ENCODE measurements at places on chromosomes 11 and 22.

DNA sequence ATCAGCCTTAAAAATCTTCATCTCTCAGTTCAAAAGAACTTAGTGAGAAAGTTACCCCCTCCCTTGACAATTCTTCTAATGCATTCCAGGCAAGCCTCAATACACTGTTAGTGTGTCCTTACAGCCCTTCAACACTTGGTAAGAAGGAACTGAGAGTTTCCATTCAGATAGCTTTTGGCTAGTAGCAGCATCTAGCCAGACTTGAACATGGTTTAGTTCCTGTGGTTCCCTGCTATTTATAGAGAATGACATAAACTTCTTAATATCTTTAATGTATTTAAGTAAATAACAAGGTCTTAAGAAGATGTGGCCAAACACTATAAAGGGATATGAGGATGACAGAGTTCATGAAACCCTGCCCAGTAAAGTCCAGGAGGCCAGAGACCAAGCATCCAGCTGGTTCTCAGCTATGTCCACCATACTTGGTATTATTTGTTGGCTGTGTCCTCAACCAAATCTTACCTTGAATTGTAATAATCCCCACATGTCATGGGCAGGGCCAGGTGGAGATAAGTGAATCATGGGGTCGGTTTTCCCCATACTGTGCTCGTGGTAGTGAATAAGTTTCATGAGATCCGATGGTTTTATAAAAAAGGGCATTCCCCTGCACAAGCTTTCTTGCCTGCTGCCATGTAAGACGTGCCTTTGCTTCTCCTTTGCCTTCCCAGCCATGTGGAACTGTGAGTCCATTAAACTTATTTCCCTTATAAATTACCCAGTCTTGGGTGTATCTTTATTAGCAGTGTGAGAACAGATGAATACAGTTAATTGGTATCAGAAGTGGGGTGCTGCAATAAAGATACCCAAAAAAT, 132.4 kb downstream of the LARGE1 start:
- DNase-seq, result no peak

DNA sequence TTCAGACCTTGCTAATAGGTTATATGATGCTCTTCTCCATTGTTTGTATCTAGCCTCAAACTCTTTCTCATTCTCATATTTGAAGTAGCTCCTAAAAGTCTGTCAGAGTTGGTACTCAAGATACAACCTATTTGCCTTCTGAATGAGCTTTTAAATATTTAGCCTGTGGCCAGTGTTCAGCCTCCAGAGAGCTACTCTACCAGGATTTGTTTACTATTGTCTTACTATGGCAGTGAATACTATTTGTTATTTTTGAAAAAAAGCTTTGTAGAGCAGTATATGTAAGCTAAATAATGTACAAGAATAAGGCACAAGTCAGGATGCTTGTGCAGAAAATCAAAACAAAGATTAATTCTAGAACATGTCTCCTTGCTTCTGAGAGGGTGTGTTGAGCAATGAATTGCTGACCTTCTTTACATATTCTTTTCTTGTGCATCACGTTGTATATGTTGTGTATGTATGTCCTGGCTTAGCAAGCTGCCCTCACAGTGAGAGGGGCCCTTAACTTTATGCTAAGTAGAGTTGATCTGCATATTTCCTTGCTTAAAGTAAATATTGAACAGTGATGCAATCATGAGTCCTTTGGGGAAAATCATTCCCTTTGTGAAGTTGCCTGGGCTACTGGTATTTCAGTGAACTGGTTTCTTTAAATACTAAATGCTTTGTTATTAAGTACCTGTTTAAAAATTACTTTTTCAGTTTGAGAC, 438.0 kb downstream of the LUZP2 start:
- DNase-seq, result no peak

DNA sequence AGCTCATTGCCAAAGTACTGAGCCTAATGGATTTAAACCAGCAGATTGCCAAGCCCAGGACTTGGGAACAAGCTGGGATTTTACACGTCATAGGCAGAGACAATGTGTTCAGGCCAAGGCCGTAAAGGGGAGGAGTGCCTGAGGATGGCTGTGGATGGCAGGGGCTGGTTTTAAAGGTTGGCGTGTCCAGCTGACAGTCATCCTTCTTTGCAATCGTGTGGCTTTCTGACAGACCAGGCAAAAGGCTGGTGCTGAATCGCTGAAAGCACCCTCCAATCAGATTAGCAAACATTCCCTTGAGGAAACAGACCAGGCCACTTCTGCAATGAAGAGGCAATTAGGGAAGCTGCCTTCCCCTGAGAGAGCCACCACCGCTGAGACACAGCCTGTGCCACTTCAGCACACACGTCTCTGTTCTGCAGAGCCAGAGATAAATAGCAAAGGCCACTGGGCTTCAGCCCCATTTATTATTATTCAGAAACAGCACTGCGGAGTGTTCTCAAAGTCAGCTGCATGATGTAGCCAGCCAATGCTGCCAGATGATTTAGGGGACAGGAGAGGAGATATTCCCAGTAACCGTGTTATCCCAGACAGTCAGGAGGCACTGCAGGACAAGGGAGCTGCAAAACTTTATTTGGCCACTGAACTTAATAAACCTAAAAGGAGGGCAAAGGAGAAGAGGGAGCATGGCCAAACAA, 54.2 kb upstream of the CSNK2A3 start:
- DNase-seq, result no peak

DNA sequence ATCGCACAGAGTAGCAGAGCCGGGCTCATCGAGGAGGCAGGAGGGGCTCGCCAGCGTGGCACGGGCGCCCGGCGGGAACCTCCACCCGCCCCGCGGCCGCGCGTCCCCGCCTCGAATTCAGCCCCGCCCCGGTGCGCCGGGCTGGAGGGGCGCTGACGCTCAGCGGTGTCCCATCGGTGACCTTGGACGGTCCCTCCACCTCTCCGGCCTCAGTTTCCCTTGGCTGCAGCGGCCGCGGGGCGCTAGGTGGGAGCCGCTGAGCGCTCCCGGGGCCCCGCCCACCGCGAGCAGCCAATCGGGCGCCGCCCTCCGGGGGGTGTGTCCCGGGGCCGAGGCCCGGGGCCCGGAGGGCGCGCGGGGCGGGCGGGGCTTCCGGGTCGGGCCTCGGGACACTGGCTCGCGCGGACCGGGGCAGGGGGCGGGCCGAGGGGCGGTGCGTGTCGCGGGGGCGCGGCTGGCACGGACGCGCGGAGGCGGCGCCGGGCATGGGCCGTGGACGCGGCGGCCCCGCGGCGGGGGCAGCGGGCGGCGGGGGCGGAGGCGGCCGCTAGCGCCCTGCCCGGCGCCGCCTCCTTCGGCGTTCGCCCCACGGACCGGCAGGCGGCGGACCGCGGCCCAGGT, at the start of gene PPARA:
TSS of gene PPARA (plus strand) at position 493 of the 621 bp plus-strand sequence. CDS start 47,858 bp downstream, outside the sequence.
- DNase-seq, result peak; percentile 96

DNA sequence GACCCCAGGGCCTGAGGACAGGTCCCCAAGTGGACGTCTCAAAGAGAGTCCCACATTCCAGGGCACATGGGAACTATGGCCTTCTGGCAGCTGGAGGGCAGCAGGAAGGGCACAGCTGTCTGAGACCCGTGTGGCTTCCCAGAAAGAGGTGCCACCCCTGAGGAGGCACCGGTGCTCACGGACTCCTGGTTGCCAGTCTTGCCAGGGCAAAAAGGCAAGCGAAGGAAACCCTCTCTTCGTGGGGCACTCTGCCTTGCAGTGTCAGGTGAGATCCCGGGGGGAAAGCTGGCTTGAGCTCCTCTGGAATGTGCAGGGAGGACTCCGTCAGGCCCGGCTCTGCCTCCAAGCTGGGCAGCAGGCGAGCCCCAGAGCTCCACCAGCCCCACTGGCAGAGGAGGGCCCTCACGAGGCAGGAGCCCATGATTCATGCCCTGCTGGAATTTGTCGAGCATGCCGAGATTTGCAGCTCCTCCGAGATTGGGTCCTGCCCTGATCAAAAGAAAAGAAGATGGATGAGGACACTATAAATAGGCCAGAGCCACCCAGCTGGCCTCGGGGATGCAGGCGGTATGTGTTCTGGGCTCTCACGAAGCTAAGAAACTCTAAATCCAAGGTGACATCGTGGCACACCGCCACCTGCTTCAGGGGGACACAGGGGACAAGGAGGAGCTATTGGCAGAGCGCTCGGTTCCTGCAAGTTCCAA, 9.9 kb upstream of the CELSR1 start:
- DNase-seq, result no peak

GRCh38 chr22:37610480-37611129, 2.0 kb downstream of the GGA1 start:
- DNase-seq, result no peak

DNA sequence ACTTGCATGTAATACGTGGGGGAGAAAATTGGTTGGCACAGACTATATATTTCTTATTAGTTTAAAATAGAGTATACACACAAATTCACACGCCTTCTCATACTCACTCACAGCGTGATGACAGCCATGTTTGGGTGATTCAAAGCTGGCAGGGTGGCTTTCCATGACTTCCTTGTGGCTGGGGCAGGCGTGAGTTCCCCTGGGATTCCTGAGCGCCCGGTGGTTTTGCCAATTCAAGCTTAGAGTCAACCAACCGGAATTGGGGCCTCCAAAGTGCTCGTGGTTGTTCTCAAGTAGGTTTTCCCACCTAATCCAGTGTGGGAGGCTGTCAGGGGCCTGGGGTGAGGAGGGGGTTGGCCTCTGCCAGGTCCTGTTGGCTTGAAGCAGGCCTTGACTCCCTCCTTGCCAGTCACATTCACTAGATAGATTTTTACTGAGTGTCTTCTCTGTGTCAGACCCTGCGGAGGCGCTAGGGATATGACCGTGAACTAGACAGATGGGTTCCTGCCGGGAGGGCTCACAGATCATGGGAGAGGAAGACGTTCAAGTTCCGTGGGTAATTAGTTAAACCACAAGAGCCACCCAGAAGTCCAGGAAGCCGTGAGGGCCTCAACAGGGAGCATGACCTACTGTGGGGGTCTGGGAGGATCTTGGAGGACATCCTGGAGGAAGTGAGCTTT, 11.5 kb downstream of the PKNOX2 start:
- no peak for DNase-seq

GRCh38 chr11:93274851-93275250, 55.7 kb upstream of the DEUP1 start:
- DNase-seq, result no peak
